ENCODE measurements at places on chromosomes 1 and 21. TPM values are rescaled to one million over a fixed set of nuclear protein-coding genes. Genes with fewer than 3 reads are reported as not detected.

Gene PDIK1L
- 95.6 TPM for total RNA-seq

Gene IL19
- not detected for total RNA-seq

Gene PTGFR
- 31.7 TPM for total RNA-seq

Gene PADI2
- total RNA-seq: 0.77 TPM

Gene LCE1F
- total RNA-seq: not detected

Gene CHI3L2
- not detected for total RNA-seq

Gene RCAN3
- 4.5 TPM for total RNA-seq

Gene CLIC6
- under 0.01 TPM for total RNA-seq

Gene AGPAT3
- 6.8 TPM for total RNA-seq

Gene AADACL4
- total RNA-seq: 0.14 TPM

Gene TMEM82
- total RNA-seq: not detected

Gene INSRR
- total RNA-seq: not detected
